ENCODE measurements at places on chromosomes 11 and 22.

GRCh38 chr11:72446929-72447769 is 12.8 kb upstream of the CLPB start:
- H3K27me3 ChIP-seq: no peaks in the 10 kb centered on the region
- DNase-seq: no peak
- H3K4me3 ChIP-seq: no peak overlapping the region

DNA sequence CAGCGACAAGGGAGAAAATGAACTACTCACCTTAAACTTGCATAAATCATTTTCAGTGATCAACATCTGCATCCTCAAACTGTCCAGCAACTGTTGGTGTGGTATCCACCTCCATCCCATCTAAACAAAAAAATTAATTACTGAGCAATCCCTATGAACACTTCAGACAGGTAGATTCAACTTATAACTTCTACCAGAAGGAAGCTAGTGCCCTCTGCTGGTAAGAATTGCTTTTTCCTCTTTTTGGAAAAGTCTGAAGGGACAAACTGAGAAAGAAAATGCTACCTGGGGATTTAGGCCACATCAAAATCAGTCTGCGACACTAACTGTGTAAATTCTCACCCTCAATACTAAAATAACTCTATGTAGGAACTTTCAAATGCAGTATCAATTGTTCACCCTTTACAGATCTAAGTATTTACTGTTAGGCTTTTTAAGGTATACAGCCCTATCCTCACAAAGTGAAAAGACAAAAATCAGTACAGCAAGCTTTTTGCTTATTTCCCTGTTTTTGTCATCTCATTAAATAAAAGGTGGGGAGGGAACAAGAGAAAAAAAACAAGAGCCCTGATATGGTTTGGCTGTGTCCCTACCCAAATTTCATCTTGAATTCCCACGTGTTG is 17.9 kb downstream of the CLNS1A start:
- H3K27ac ChIP-seq: no peak overlapping the region
- H3K27me3 ChIP-seq: no peaks in the 10 kb centered on the region
- no peaks in the 10 kb centered on the region for H3K4me1 ChIP-seq
- H3K36me3 ChIP-seq: peaks cover 36% of the 10 kb centered on the region
- DNase-seq: no peak

DNA sequence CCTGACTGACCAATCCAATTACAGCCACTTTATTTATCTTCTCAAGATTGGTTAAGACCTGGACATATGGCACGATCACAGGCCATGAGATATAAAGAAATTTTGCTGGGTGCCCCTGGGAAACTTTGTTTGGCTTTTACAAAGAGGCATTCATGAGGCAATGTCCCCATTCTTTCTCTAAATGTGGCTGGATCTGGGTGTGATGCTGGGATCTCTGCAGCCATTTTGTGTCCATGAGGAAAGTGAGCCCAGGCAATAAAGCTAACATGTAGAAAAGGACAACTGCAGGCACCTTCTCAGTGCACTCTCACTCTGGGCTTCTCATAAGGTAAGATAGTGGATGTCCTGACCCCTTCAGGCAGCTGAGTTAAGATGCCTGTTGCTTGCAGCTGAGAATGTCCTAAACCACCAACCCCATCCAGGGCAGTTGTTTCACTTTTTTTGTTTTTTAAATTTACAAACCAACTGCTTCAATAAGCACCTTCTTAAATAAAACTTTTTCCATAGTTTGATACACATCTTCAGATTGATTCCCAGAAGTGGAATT is 372.3 kb downstream of the MIAT start:
- peaks cover 22% of the 10 kb centered on the region for H3K4me1 ChIP-seq
- no peak overlapping the region for H3K27ac ChIP-seq
- no peaks in the 10 kb centered on the region for H3K27me3 ChIP-seq
- H3K36me3 ChIP-seq: no peaks in the 10 kb centered on the region
- H3K4me3 ChIP-seq: no peak overlapping the region

DNA sequence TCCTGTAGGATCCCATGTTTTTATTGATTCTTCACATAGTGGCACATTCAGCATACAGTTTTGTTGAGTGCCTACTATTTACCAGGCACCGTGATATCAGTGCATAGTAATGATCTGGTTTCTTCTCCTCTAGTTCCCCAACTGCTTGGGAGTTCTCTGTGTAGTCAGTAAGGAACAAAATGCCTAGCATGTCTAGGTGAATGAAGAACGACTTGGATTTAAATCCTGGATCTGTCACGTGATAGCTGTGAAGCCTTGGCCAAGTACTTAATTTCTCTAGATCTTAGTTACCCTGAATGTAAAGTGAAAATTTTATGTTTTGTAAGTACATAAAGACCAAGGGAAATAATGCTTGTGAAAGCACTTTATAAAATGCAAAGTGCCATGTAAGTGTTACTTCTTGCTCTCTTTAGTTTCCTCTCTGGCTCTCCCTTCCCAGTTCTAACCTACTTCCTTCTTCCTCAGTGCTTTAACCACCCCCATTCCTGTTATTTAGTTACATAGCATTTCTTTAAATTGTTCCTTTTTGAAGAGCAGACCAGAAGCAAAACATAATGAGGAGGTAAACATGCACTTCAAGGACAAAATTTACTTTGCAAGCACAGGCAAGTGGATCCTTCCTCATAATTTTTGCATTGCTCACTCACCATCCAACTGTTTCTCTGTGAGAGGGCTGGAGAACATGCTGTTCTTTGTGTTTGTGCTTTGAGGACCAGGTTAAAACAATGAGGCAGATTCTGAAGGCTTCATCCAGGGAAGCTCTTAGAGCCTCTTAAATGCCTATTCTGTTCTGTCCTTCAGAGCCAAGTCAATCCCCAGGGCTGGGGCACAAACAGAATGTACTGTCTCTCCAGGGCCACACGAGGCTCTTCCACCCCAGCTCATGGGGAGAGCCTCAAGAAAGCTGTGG is 353.9 kb upstream of the TENM4 start:
- H3K27me3 ChIP-seq: no peaks in the 10 kb centered on the region
- no peaks in the 10 kb centered on the region for H3K36me3 ChIP-seq
- no peak overlapping the region for H3K27ac ChIP-seq
- no peaks in the 10 kb centered on the region for H3K4me1 ChIP-seq

GRCh38 chr11:94968334-94968958 is 4.9 kb downstream of the CWC15 start:
- H3K27me3 ChIP-seq: no peaks in the 10 kb centered on the region
- peaks cover 11% of the 10 kb centered on the region for H3K4me1 ChIP-seq
- no peak for DNase-seq
- H3K27ac ChIP-seq: no peak overlapping the region
- H3K4me3 ChIP-seq: no peak overlapping the region

DNA sequence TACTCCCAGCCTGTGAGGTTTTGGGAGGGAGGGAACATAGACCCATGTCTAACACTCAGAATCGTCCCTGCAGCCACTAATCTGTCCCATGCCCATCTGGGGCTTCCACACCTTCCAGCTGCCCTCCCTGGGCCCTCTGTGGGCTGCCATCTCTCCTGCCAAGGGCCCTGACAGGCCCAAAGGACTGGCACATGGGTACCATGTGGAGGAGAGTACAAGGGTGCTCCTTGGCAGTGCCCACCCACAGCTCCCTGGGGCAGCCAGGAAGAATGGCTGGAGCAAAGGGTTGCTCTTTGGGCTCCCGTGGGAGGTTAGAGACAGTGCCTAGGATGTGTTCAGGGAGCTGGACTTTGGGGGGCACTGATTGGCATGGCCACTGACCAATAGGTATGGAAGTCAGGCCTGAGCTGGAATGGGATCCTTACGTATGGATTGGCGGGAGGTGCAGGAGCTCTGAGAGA is 56.8 kb downstream of the CD82 start:
- H3K36me3 ChIP-seq: no peaks in the 10 kb centered on the region
- H3K27me3 ChIP-seq: no peaks in the 10 kb centered on the region
- no peaks in the 10 kb centered on the region for H3K4me1 ChIP-seq
- no peak for DNase-seq

DNA sequence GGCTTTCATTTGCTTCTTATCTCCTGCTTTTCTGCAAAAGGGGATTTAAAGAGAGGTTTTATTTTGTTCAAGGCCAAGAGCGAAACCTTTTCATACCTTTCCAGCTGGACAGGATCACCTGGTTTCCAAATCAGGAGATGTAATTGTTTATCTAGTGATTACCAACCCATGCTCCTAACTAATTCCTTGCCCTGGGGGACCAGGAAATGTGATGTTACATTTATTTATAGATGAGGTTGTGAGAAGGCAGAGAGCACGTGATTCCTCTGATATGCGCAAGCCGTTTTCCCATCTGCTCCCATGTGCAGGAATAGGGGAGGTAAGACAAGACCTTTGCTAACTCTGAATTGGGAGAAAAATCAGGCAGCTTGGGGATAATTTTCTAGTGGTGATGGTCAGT is 507.2 kb upstream of the LARGE1 start:
- no peak overlapping the region for H3K4me3 ChIP-seq
- no peaks in the 10 kb centered on the region for H3K27me3 ChIP-seq
- no peak for DNase-seq

DNA sequence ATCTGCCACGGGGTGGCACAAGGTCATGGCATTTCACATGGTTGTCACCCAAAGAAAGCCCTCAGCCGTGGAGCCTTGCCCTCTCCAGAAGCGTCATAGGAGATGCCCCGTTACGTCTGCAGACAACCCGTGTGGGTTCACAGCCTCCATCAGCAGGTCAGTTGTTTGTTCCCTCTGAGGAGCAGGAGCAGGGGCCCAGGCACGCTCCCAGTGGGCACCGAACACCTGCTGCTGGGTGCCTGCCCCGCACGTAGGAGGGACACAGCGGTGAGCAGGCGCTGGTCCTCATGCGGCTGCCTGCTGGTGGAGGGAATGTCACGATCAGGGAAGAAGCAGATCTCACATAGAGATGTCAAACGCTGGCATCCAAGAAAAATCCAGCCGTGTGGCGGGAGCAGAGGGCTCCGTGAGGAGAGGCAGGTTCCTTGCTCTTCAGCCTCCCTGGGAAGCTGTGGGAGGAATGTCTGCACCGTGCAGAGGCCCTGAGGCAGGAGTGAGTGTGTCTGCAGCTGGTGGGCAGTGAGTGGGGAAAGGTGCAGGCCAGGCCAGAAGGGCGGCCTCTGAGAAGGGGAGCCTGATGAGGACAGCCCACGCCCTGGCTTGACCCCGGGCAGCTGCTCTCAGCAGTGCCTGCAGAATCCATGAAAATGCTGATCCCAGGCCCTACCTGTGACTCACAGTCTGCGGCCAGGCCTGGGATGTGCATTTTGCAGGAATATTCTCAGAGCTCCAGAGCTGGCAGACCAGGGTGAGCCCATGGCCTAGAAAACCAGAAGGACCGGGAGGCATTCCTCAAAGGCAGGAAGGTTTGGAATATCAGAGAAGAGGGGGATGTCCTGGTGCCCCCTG is 36.4 kb upstream of the TH start:
- no peaks in the 10 kb centered on the region for H3K36me3 ChIP-seq
- no peak overlapping the region for H3K27ac ChIP-seq
- H3K4me3 ChIP-seq: no peak overlapping the region
- H3K27me3 ChIP-seq: no peaks in the 10 kb centered on the region

Data from thoracic aorta (tissue), 2 donors.